ENCODE measurements at places on chromosomes 4 and X.

- DNase-seq: no peak
These were observed 183.7 kb downstream of the SOWAHB start for GRCh38 chr4:76714226-76714625.

DNA sequence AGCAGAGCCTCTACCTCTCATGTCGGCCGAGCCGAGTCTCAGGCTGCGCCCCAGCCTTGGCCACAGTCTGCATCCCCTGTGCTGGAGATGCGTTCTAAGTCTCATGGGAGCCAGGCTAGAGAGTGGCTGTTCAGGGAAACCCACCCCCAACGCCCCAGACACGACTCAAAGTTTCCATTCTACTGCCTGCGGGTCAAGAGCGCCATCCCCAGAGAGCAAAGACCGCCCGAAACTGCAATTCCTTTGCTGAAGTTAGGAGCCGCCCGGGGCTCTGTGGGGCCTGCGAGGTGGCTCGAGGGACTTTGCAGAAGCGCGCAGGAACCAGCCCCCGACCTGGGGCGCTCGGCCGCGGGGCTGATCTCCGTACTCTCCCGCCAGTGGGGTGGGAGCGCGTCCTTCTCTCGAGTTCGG is 10.0 kb upstream of the ELF4 start:
- DNase-seq: no peak

DNA sequence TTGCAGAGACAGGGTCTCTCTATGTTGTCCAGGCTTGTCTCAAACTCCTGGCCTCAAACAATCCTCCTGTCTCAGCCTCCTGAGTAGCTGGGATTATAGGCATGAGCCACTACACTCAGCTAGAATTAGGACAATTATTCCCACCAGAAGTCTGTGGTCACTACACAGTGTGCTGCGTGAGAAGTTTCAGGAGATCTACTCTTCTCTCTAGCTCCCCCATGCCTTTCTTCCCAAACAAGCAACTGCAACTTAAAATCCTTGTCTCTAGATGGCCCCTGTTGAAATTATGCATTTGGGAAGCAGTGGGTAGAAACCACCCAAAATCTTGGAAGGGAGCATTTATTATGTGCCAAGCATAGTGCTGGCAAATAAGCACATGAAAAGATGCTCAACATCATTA is 21.1 kb upstream of the MAP7D3 start:
- no peak for DNase-seq

DNA sequence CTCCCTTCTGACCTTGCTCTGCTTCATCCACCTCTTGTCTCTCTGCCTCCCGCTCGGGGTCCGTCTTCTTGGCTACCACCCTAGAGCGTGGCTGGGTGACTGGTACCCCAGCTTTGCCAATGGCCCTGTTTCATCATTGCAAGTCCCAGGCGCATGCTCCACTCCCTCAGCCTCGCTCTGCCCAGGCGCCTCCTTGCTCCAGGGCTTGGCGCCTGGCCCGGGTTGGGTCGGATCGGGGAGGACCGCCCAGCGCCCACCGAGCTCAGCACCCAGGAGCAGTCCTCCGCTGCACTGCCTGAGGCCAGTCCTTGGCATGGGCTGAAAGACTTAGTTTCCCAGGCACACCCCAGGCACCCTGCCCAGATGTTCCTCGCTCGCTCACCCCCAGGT is 577 bp downstream of the BGN start:
- no peak for DNase-seq

DNA sequence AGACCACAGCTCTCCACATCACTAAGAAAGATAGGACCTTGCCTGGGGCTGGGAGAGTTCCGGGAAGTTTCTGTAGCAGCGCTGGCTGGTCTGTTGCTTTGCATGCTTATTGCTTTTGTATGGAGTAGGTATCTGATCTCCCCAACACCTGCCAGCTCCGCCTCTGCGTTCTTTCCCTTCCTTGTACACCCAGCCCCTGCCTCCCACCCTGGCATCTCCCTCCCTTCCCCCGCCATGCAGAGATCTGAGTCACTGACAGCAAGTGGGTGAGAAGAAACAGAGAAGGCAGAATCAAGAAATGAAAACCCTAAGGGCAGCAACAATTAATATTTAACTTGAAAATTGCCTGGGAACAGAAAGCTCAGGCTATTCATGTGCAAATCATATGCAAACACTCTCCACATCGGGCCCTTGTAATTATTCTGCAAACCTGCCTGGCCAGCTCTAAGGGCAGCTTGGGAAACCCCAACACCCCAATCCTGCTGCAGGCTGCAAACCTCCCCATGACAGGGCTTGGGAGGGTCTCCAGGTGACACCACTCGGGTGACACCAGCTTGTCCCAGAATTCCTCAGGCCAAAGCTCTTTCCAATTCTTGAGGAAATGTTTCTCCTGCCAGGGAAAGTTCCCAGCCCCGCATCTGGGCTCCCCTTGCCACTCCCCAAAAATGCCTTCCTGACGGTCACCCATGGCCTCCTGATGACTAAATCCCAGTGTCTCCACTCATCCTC is 257.2 kb downstream of the FBXW7 start:
- no peak for DNase-seq

DNA sequence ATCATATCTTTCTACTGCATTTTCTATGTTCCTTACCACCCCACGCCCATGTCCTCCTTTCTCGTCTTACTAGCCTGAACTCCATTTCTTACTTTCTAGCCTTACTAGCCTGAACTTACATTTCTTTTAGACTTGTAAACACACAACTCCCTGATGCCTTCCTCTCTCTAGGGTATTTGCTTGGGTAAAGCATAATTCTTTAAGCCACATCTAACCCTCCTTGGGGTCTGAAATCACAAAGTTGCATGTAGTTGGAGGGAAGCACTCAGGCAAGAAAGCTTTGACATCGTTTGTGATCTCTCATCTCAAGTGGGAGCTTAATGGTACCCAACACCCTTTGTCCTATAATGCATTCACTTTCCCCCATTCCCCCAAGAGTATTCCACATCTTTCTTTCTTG is 124.4 kb downstream of the SPOCK3 start:
- DNase-seq: no peak

DNA sequence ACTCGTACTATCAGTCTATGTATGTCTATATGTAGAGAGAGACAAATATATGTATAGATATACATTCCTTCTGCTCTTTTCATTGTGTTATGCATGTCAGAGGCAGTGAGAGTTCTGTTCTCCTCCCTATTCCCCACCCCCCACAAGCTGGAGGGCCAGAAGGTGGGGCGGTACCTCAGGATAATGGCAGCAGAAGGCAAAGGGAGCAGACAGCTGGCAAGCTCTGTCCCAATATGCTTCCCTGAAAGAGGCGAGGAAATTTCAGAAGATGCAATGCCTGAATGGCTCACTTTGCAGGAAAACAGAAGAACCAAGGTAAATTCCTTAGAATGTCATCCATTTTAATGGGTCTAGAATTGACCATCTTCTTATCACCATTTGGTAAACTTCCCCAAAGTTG is 114.4 kb downstream of the NAA11 start:
- DNase-seq: no peak

- DNase-seq: no peak
These were observed 94.4 kb downstream of the SOWAHB start for GRCh38 chr4:76803522-76803921.

DNA sequence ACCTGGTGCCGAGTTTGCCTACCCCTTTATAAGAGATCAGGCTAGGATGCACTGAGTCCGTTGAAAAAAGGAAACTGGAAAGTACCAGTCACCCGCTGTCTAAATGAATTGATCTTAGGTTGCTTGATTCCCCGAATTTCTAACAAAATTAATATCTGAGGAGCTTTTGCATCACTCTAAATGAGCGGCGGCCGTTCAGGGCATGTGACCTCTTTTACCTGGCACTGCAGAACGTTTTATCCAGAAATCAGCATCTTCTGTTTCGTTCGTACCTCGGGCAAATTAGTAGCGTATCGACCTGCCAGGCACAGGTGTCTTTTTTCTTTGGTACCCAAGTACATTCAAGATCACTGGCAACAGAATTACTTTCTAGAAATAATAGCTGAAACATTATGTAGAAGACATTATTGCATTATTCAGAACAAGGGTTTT is 876 bp downstream of the KLHL2 start:
- DNase-seq: no peak

DNA sequence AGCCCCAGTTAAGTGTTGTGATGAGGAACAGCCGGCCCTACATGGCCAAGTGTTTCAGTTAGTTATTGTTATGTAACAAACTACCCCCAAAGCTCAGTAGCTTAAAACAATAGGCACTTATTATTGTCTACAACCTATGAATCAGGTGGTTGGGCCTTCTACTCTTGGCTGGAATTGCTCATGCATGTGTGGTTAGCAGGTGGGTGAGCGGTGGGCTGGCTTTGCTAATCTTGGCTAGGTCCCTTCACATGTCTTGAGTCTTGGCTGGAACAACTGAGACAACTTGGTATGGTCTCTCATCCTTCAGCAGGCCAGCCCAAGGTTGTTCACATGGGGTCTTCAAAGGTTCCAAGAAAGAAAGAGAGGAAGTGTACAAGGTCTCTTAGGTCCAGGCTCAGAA is 54.5 kb upstream of the CHRNA9 start:
- no peak for DNase-seq

DNA sequence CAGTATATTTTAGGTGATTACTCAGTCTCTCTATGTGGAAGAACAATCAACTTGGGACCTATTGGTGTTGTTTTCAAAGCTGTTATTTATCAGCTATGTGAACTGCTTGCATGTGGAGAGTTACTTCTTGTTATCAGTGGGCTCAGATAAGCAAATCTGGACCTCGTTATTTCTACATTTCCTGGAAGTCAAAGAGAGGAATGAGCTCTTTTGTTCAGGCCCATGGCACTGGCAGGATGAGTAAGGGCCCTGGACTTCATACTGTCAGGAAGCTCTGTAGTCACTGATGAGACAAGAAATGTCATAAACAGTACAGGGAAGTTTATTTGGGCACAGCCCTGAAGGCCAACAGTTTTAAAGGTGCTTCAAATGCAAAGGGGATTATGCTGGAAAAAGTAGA is 760.6 kb upstream of the EPHA5 start:
- DNase-seq: no peak

DNA sequence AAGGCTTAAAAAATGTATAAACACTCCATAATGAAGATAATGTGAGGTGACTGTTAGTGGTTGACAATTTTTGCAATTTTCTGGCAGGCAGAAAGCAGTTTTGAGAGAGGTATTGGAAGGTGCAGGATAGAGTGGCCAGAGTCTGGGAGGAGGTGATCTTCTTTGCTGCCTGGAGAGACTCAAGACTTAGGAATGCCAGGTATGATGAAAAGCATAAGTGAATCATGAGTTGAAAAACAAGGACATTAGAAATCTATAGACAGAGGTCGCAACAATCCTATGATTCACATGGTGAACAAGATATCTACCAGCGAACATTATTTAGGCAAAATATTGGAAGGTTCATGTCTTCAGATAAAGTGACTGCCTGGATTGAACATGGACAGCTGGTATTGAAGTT is 118.5 kb downstream of the CFAP299 start:
- DNase-seq: no peak

- no peak for DNase-seq
These were observed 100.5 kb downstream of the PHKA2 start for GRCh38 chrX:18883234-18883960.

GRCh38 chrX:150223176-150224015 is 139.7 kb upstream of the MAMLD1 start:
- no peak for DNase-seq

GRCh38 chrX:49072712-49073095 is 1.1 kb downstream of the PRAF2 start:
- no peak for DNase-seq

DNA sequence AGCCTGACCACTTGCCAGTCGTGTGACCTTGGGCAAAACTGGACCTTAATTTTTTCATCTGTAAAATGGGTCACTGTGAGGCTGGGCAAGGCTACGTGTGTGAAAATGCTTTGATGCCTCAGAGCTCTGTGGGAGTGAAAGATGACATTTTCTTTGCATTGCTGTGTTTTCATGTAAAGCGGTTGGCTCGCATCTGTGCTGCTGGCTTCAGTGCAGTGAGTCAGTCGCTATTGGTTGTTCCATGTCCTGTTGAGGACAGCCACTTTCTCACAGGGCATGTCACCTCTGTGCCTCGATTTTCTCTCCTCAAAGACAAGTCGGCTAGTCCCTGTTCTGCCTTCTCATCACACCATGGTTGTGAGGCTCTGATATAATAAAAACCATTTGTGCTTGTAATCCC is 4.4 kb downstream of the MTMR1 start:
- DNase-seq: no peak

GRCh38 chrX:45198301-45198700 is 2.4 kb downstream of the DIPK2B start:
- no peak for DNase-seq

DNA sequence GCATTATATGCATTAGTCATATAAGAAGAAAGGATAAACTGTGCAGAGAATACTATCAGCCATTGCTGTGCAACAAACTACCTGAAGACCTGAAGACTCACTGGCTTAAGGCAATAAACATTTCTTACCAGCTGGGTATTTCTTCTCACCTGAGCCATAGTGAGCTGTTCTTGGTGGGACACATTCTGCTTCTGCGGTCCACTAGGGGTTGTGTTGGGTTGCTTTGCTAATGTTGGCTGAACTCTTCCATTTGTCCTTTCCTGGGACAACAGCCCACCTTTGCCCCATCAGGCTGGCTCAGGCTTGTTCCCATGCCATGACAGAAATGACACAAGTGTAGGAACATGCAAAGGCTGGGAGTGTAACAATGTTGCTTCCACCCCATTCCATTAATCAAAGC is 388.6 kb downstream of the PCDH7 start:
- no peak for DNase-seq

- DNase-seq: no peak
These were observed 33.7 kb upstream of the PRR27 start for GRCh38 chr4:70120323-70120722.

DNA sequence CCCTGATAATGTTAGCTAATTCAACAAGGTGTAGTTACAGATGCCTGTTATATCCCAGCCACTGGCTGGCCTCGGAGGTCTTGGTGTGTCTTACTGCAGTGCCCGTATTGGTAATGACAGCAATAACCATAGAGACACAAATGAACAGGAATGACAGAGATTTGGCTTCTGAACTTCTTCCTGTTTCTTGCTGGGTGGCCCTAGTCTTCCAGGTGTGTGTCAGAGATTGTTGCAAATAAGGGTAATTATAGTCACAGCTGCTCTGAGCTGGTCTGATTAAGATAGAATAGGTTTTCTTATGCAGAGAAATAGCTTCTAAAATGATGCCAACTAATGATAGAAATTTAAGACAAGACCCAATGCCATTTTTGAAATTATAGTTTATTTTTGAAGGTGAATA is 64.1 kb upstream of the MAD2L1 start:
- DNase-seq: no peak

DNA sequence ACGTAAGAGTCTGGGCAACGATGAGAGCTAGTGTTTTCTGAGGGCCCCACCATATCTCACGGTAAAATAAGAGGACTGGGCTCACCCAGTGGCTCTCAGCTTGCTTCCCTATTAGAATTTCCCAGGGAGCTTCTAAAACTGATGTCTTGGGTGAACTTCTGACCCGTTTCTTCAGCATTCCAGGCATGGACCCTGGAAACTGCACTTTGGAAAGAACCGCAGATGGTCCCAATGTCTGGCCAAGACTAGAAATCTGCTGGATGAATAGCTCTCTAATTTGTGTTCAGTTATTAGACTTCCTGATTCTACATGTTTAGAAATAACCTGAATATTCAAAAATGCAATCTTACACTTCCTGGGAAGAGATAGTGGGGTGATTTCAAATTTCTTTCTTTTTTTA is 127.8 kb downstream of the ANOS1 start:
- no peak for DNase-seq

All from stimulated activated CD4-positive, alpha-beta T cell treated with anti-CD3 and anti-CD28 coated beads, TNF-alpha, amount 100 ng/mL, for 1 hour (primary cell).